Effector CD8-positive, alpha-beta T cell (primary cell): ENCODE measurements at places on chromosomes 6 and 20.

GRCh38 chr20:38531021-38531420 is 50.0 kb upstream of the ADIG start:
- no peak for DNase-seq

- no peak for DNase-seq
Observed at GRCh38 chr6:143845033-143845432, 1.9 kb downstream of the LTV1 start.

DNA sequence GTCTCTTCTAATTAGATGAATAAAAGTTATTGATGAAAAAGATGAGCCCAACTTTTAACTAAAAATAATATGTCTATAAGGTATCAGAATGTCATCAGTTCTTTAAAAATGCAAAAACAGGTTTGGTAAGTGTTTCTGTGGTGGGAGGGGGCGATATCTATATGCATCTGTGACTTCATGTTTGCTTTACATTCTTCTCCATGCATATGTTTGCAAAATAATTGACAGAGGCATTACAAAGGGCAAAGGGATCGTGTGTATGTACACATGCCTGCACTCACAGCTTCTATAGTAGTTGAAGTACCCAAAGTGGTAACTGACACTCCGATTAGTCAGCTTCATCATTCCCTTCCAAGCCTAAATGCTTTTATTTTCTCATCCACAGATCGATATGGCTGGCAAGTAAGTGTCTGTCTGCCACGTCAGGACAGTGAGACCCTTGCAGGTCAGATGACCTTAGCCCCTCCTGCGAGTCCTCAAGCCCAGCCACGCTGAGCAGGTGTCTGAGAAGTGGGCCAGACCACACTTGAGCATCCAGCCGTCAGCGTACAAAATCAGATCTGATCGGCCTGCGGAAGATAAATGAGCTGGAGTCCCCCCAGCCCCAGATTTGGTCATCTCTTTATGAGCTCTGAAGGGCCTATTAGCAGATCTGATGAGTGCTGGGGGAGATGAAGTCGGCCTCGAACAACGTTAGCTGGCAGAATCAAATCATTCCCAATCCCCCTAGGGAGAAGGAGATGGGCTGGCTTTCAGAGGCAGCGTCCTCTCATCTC is 369.1 kb downstream of the MAFB start:
- DNase-seq, result no peak

DNA sequence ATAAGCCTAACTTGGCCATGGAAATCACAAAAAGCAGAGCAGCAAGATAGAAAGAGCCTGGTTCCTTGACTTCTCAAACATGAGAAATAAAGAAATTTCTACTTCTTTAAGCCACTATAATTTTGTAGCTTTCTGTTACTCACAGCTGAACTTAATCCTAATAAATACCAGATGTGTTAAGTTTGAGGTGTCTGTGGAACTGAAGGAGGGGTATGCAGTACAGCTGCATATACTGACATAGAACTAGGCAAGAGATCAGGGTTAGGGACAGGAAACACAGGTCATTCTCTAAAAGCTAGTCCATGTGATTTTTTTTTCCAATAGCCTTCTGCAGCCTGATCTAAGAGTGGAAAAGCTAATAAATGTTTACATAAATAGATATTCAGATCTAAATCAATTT is 123.9 kb downstream of the COL12A1 start:
- DNase-seq, result no peak

DNA sequence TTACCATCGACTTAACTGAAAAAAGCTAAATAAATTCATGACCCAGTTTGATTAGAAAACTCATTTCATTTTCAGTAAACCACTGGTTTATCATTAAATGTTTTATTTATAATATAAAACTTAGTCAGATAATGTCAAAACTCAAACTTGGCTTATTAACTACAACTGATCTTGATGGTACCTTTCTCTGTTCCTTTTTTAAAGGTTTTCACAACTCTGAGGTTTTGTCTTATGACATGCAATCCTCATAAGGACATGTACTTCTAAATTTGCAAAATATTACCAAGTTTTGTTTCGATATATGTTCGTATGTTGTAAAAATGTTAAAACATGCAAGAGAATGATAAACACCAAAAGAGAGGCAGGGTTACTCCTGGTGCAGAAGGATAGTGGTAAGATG is 82.5 kb upstream of the PDE10A start:
- no peak for DNase-seq

DNA sequence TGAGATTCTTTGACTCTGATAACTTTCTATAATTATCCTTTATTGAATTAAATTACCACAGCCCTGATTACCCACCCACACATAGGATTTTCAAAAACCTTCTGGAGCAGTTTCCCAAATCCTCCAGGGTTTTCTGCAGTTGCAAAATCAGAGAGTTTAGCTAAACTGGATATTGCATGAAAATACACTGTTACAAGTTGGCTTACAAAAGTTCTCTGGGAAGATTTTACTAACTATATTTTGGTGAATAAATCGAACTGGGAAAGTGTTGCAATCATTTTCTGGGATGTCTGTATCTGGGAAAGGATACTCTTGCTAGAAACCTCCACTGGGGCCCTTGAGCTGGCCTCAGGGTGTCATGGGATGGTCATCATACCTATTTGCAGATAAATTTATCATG is 97.6 kb upstream of the STMND1 start:
- DNase-seq, result no peak

DNA sequence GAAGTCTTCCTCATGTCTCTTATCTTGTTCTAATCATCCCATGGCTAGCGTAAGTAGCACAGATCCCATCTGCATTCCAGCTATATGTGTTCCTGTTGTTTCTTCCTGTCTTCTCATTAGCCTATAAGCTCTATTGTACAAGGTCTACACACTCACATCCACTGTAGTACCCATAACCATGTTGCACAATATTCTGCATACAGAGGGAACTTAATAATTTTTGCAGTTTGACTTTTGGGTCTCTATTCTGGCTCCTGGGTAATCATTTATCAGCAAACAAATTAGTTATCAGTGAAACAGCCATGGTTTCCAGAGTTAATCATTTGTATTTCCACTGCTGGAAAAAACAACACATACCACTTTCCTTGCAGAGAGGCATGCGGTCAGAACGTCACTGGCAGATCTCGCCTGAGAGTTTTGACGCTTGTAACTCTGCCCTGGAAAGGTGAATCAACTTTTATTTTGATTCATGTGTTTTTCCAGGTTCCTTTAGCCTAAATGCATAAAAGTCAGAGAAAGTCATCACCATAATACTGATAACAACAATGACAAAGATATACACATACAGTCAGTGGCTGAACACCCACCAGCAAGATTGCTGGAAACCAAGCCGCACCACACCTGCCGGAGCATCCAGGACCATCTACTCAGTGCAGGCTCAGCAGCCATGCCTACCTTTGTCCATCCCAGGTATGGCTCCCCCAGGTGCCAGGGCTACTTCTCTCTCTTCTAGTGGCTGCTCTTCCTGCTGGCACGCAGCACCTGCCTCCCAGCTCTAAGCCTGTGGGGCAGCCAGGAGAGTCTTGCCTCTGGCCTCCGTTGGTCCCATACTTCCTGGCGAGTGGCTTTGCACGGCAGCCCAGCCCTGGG is 158.2 kb downstream of the QRSL1 start:
- no peak for DNase-seq

- DNase-seq, result no peak
Observed at GRCh38 chr20:48544402-48545339, 283.1 kb downstream of the PREX1 start.

GRCh38 chr6:135633573-135633972 is 136.0 kb upstream of the AHI1 start:
- no peak for DNase-seq

- DNase-seq, result no peak
Observed at GRCh38 chr20:41142919-41143318, 5.6 kb downstream of the PLCG1 start.

- no peak for DNase-seq
Observed at GRCh38 chr6:160202411-160202810, 56.2 kb downstream of the SLC22A2 start.

DNA sequence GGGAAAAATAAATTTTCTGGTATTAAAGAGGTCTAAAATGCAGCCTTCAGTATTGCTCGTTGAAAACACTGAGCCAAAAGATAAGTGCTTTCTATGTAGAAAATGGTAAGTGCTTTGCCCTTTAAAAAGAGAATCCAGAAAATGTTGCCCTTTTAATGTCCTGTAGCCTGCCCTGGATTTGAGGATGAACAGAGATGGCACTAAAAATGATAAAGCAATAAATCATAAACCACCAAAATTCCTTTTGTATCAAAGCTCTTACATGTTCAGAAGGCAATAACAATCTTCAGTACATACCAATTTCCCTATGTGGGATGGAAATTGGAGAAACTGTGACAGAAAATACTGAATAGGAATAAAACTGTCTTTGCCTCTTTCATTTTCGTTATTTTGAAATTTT is 405.8 kb downstream of the PHF3 start:
- DNase-seq, result no peak

GRCh38 chr6:80343511-80343910 is 237.0 kb downstream of the BCKDHB start:
- no peak for DNase-seq

DNA sequence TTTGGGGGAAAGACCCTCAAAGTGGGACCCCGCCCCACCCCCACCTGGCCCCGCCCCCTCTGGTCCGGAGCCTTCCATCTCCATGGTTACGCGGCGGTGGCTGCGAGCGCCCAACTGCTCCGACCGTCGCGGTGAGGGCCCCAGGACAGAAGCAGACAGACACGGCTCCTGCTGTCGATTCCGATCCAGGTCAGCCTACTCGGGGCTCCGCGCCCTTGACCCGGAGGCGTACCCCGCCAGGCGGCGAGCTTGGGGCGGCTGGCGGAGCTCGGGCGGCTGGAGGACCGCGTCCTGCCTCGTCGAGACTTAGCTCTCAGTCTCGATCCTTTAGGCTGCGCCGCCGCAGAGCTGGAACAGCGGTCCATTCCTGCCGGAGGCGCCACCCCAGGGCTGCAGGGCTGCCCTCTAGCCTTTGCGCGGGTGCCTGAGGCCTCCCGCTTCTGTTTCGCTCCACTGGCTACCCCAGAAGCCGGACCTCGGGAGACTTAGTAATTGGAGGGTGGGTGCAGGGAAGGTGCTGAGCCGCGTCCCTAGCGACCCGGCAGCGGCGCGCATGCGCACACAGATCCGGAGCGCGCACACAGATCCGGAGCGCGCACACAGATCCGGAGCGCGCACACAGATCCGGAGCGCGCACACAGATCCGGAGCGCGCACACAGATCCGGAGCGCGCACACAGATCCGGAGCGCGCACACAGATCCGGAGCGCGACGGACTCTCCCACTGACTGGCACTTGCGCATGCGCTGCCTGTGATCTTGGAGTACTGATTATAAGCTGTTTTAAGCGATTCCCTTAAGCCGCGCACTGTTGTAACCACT is at the start of gene CFAP206:
CFAP206 (plus strand) TSS at position 72 of the 820 bp plus-strand sequence. CDS start 1,868 bp downstream, outside the sequence.
- peak; percentile 80 for DNase-seq

- no peak for DNase-seq
Observed at GRCh38 chr20:21228511-21228910, 74.6 kb upstream of the XRN2 start.

GRCh38 chr6:42966571-42966970 is 6.0 kb downstream of the GNMT start:
- DNase-seq, result no peak

DNA sequence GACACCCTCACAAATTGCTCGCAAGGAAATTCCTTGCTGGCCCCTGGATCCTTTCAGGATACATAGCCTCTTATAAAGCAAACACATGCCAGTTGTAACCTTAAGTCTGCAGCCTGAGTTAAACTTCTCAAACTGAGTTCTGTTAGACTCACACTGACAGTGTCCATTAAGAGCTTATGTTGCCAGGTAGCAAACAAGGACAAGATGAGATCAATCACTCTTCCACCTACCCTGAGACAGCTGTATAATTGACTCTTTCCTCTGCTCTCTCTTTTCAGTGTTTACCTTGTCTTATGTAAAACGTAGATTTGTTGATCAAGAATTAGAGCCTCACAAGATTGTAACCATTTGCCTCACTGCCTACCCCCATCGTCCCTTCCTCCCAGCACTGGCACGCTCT is 359.8 kb downstream of the EPM2A start:
- no peak for DNase-seq

- no peak for DNase-seq
Observed at GRCh38 chr6:47438481-47439347, 38.9 kb upstream of the CD2AP start.

DNA sequence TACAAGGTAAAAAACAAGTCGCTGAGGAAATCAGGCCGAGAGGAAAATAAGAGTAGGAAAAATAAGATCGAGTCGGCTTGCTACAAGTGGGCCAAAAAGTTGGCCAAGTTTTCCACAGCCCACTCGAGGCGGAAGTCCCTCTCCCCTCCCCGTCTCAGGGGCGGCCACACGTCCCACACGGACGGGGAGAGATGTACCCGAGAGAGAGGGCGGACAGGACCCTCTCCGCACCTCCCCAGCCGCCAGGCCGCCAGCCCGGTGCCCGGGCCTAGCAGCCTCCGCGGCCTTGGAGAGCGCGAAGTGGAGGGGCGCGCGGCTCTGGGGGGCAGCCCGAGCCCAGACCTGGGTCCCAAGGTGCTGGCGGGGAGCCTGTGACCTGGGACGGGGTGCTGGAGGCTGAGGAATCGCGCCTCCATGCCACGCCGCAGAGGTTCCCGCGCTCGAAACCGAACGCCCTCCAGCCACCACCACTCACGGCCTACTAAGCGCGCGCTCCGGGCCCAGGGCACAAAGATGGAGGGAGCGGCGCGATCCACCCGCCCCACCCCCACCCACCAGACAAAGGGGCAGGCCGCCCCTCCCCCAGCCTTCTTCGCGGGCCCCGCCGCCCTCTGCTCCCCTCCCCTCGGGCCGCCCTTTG is 1.9 kb upstream of the HMGA1 start:
- peak; percentile 22 for DNase-seq

DNA sequence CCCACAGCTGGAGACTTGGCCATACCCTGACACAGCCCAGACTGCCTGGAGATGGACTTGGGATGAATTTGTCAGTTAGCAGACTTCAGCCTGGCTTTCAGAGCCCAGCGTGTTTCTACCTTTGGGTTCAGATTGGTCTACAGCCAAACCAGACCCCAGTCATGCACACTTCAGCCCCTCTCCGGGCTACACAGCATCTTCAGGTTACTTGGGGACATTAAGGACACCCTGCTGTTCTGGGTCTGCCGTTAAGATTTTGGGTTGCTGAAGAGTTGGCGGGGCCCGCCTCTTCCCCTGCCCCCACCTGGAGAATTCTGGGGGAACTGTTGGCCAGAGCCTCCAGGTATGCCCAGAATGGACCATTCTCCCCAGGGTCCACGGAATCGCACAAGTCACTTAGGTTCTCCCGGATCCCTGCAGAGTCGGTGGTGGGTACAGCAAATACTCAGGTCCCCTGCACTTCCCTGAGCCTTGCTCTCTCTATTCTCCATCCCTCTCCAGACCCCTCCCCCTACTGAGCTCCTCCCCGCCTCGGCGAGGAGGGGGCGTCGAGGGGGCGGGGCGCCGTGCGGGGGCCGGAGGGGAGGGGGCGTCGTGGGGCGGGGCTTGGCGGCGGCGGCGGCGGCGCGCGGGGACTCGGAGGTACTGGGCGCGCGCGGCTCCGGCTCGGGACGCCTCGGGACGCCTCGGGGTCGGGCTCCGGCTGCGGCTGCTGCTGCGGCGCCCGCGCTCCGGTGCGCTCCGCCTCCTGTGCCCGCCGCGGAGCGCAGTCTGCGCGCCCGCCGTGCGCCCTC is at the start of gene PTK7:
PTK7 (plus strand) TSS at position 645 of the 794 bp plus-strand sequence. CDS start 175 bp downstream, outside the sequence.
- DNase-seq, result no peak

GRCh38 chr6:108872575-108872974 is 24.4 kb downstream of the ARMC2 start:
- DNase-seq, result no peak

- no peak for DNase-seq
Observed at GRCh38 chr6:50891290-50891689, 72.6 kb downstream of the TFAP2B start.
